Caki2 (cell line): ENCODE measurements at places on chromosomes 12 and 14. TPM values are rescaled to one million over a fixed set of nuclear protein-coding genes. Genes with fewer than 3 reads are reported as not detected.

ADCY6 gene
- total RNA-seq: 65.4 and 76.6 TPM in 2 replicates

DDX23 gene
- total RNA-seq: 89.5 and 94.4 TPM in 2 replicates

GLIPR1L1 gene
- total RNA-seq: not detected in 2 replicates

KRT5 gene
- total RNA-seq: not detected in 2 replicates

ESRRB gene
- 0.71 and 1.9 TPM in 2 replicates for total RNA-seq

CLEC6A gene
- total RNA-seq: not detected in 2 replicates

COCH gene
- 2.2 and 2.7 TPM in 2 replicates for total RNA-seq

ASCL1 gene
- not detected in 2 replicates for total RNA-seq

KRT73 gene
- 0.51 TPM in 1 of 2 replicates, not detected in the other for total RNA-seq

FAM181A gene
- not detected in 2 replicates for total RNA-seq

PGF gene
- 0.71 and 4.5 TPM in 2 replicates for total RNA-seq

A2ML1 gene
- total RNA-seq: not detected in 2 replicates

PTPRB gene
- 2.8 and 3.2 TPM in 2 replicates for total RNA-seq
